ENCODE measurements at places on chromosomes 4 and X.

GRCh38 chrX:11791090-11791489 lies 33.1 kb downstream of the MSL3 start:
- no peak for DNase-seq

DNA sequence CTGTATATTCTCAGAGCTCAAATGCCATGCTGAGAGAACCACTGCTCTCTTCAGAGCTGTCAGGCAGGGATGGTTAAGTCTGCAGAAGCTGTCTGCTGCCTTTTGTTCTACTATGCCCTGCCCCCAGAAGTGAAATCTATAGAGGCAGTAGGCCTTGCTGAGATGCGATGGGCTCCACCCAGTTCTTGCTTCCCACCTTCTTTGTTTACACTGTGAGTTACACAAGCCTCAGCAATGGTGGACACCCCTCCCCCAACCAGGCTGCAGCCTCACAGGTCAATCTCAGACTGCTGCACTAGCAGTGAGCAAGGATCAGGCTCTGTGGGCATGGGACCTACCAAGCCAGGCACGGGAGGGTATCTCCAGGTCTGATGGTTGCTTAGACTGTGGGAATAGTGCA lies 271.6 kb downstream of the CENPC start:
- no peak for DNase-seq

DNA sequence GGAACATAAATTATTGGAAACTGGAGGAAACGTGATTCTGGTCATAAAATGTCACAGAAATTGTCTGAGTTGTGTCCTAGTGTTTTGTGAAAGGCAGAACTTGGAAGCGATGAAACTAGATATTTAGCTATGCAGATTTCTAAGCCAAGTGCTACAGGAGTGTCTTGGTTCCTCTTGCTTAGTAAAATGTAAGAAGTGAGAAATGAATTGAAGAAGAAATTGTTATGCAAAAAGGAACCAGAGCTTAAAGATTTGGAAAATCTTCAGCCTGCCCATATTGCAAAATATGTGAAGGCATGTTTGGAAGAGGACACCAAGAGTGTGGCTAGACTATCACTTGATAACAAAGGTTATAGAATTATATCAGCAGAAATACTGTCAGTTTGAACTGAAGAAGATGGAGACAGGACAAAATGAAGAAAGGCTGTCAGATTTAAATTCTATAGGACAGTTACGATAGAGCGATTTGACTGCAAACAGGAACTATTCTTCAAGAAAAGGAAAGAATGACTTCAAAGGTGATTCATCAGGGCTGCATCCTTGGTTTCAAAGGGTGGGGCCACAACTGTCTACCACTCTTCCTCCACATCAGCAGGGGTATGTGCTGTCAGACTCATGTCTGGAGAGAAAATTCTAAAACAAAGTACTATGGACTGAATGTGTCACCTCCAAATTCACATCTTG lies 9.4 kb upstream of the CDS1 start:
- DNase-seq, result no peak

DNA sequence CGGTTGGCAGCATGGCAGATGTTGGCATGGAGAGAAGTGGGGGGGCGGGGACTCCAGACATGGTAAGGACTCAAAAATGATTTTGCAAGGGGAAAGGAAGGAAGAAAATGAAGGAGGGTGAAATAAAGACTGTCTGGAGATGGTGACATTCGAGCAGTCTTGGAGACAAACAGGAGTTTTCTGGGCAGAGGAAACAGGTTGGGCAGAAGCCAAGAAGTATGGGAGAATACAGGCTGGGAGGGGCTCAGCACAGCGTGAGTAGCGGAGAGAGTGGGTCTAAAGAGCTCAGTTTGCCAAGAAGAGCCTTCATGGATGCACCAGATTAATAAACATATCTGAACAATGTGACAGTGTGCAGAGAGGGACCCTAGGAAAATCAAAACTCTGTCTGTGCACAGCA lies 13.3 kb upstream of the CRMP1 start:
- no peak for DNase-seq

DNA sequence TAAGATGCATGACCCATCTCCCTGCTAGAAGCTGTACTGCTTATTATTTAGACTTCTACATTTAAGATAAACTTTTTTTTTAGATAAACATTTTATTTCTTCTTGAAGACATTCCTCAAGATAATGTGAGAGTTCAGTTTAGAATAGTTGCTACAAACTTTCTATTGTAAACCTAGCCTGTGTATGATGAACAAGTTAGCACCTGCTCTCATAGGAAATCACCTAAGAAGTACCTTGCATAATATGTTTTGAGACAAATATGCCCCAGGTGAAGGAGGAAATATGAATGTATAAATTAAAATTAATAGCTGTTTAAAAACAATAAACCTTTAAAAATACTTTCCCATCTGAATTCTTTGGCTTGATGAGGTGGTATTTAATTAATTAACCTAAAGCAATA lies 35.6 kb downstream of the RASGEF1B start:
- DNase-seq, result no peak

DNA sequence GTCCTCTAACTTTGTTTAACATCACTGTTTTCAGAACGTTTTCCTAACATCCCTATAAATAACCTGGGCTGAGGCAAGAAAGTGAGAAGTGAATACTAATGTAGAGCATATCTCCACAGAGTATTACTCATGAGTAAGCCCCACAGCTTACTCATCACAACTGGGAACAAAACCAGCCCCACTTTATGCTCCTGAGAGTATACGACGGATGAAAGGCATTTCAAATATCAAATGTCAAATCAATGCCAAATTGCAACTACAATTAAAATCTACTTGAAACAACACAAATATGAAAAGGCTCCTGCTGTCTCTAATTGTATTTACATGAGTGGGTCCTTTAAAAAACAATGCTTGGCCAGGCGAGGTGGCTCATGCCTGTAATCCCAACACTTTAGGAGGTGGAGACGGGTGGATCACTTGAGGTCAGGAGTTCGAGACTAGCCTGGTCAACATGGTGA lies 41.2 kb downstream of the SH3RF1 start:
- DNase-seq, result no peak

DNA sequence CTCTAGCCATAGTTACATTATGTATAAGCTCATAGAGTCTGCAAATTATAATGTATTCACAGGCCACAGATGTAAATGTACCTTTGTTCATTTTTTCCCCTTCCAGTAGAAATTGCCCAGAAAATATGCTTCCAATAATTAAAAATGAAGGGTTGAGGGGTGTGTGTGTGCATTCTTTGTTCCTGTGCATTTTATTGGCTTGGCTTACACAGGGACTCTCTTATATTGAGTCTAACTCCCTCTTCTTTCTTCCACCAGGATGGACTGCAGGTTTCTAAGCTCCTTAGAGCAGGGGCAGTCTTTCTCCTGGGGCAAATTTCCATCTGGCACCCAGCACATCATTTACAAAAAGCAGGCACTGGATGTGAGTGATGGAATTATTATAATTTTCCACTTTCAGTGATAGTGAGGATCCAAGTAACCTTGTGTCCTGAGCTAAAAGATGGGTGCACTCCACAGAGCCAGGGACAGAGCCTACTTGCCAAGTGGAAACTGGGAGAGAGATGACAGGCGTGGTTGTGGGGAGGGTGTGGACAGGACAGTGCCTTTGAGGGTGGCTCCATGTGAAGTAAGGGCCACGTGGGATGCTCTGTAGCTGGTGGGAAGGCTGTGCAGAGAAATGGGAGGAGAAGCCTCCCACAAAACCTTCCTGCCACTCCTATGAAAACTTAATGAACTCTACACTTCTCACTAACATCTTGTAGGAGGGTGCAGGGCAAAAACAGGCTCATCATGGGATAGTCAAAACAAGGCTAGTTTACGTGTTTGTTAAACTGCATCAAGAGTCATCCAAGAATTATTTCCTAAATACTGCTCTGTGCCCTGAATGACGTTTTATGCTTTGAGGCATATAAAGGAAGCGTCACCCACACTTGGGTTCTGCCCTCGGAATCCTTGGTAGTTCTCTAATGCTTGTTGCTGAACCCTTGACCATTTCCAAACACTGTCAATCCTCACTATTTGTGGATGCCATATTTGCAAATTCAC lies 16.0 kb downstream of the IGFBP7 start:
- no peak for DNase-seq

- DNase-seq, result no peak
These were observed 30.9 kb downstream of the PDLIM3 start for GRCh38 chr4:185504098-185505047.

GRCh38 chrX:3526071-3526470 lies 179.6 kb upstream of the MXRA5 start:
- no peak for DNase-seq

DNA sequence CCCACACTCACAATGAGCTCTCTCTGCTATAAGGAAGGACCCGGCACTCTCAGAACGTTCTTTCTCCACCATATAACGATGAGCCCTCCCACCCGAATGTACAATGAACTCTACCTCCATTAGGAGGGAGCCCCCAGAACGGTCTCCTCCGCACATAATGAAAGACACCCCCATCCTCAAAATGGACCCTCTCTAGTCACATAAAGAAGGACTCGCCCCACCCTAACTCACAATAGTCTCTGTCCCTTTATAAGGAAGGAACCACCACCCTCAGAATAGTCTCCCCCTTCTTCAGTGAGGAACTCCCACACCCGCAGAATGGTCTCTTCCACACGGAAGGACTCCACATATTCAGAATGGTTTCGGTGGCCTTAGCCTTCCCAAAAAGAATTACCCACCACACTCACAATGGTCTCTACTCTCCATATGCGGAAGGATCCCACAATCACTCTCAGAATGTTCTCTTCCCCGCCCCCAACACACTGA lies 477 bp downstream of the SLC35A2 start:
- no peak for DNase-seq

DNA sequence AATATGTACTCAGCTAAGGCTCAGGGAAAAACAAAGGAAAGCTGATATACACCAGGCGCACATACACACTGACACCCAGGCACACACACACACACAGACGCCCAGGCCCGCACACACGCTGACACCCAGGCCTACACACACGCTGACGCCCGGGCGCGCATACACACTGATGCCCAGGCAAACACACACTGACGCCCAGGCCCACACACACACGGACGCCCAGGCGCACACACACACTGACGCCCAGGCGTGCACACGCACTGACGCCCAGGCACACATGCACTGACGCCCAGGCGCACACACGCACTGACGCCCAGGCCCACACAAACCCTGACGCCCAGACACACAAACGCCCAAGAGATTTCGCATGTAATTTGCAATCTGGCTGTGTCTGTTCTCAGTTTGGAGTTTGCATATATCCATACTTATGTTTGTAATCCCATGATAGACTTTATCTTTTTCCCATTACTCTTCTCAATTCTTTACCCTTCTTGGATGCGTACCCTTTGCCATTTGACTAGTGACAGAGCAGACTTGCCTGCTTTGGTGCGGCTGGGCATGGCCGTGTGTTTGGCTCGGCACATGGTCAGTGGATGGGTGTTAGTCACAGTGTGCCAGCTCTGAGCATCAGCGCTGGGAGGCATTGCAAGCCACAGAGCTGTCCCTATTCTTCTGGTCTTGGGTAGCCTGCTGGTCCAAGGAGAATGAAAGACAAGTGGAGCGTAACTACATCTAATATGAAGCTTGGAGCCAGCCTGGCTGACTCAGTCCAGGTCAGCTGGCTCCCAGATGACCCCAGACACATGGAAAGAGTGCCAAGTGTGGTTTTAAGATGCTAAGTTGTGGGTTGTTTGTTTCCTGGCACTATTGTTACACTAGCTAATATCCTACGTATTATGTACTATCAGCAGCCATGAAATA lies 632.4 kb upstream of the ZFP42 start:
- no peak for DNase-seq

DNA sequence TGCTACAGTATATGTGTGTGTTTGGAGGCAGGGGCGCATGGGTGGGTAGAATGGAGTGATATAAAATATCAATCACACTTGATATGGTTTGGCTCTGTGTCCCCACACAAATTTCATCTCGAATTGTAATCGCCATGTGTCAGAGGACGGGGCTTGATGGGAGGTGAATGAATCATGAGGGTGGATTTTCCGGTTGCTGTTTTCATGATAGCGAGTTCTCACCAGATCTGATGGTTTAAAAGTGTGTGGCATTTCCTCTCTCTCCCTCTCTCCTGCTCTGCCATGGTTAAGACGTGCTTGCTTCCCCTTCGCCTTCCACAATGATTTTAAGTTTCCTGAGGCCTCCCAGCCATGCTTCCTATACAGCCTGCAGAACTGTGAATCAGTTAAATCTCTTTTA lies 14.8 kb downstream of the SOWAHB start:
- no peak for DNase-seq

GRCh38 chr4:7020856-7021255 lies 22.3 kb upstream of the TADA2B start:
- no peak for DNase-seq

- DNase-seq, result no peak
These were observed 36.3 kb upstream of the GRPR start for GRCh38 chrX:16087076-16087475.

GRCh38 chrX:133477986-133478385 lies 62.7 kb upstream of the GPC4 start:
- no peak for DNase-seq

- no peak for DNase-seq
These were observed 591 bp upstream of the NWD2 start for GRCh38 chr4:37243722-37244582.

Data from iPS DF 19.7 (cell line).